Femur (tissue), 1 donor: ENCODE measurements at places on chromosomes 2 and 18.

- no peak for DNase-seq
These were observed 39.4 kb downstream of the DDX18 start for GRCh38 chr2:117853873-117854272.

DNA sequence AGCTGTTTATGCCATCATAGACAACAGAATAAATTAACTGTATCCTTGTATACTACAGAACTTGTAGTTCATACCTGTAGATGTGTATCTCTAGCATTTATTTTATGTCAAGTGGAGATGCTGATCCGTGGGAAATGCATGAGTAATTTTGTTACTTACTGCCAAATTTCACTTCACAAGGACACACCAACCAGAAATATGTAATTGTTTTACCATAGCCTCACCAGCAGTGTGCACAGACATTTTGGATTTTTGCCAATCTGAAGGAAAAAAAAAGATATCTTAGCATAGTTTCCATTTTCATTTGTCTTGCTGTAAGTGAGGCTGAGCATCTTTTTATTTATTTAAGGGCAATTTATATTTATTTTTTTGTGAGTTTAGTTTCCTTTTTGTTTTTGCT lies 265.1 kb upstream of the OSR1 start:
- no peak for DNase-seq

DNA sequence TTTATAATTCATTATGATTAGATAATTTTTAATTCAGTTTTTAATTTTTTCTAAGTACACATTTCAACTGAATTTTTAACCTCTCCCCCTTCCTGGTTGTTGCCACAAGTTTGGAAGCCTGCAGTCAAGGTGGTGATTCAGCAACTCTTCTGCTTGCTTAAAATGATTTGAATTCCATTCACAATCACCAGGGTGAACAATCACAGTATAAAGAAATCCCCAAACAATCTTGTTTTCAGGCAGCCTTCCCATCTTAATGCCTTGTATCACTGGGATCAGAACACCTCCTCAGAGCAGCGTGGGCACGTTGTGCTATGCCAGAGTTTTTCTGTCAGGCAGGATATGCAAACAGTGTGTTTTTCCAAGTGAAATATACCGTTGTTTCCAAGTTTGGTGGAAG lies 46.7 kb upstream of the BARD1 start:
- DNase-seq, result no peak

GRCh38 chr2:201962774-201963562 lies 70.7 kb upstream of the FZD7 start:
- no peak for DNase-seq

GRCh38 chr2:95206096-95206495 lies 1.2 kb upstream of the ZNF892 start:
- no peak for DNase-seq

DNA sequence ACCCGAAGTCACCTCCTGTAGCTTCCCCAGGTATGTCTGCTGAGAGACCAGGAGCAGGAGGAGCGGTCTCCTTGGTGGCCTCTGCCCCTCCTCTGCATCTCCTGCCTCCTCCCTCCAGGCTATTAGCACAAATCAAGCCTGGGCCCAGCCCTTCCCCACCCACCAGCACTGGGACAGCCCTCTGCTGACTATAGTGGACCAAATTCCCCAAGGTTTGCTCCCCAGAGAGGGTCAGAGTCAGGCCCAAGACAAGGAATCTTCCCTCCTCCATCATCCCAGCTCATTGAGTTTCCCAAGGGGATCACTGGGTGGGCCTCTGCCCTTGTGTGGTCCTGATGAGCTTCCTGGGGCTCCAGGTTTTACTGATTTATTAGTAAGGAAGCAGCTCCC lies 62.1 kb downstream of the EMILIN2 start:
- peak; percentile 15 for DNase-seq

- DNase-seq, result no peak
These were observed 50.9 kb downstream of the CACNB4 start for GRCh38 chr2:152047824-152048471.

DNA sequence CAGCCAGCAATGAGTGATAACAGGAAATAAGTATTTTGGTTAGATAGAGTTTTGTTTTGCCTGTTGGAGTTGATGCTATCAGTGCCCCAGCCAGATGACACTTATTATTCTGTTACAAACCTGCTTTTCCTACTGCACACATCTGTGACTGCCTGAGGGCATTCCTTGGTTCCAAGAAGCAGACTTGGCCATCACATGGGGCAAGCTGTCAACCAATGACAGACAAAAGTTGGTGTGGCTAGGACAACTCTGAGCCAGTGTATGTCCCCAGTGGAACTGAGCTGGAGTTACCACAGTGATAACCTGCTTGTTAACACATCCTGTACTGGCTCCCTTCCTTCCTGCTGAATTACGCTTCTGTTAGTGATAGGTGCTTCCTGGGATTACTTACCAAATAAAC lies 54.5 kb downstream of the FAM171B start:
- DNase-seq, result no peak

GRCh38 chr2:195898505-195899191 lies 170.0 kb downstream of the DNAH7 start:
- DNase-seq, result peak; percentile 93

DNA sequence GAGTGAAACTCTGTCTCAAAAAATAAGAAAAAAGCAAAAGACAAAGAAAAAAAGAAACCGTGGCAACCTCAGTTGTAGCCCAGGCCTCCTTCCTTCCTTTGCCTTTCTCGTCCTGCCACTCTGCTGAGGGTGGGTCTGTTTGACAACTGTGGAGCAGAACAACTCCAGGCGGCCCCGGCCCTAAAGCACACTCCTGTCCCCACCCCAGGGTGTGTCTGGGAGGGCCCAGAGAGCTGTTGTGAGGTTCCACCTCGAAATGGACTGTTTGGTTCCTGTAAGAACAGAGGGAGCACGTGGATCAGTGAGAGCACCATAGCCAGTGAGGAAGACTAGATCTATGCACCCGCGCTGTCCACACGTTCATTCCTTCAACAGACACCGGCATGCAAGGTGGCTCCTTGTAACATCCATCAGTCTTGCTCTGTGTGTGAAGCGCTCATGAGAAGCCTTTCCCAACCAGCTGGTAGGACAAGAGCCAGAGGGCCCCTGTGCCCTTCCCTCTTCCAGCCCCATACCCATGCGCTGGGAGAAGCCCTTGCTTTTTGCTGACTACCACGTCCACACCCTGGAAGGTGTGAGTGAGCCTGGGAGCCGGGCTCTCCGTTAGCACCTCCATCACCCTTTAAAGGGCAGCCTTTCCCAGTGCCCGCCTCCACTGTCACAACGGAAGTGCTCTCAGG lies 61.6 kb downstream of the SOWAHC start:
- no peak for DNase-seq

DNA sequence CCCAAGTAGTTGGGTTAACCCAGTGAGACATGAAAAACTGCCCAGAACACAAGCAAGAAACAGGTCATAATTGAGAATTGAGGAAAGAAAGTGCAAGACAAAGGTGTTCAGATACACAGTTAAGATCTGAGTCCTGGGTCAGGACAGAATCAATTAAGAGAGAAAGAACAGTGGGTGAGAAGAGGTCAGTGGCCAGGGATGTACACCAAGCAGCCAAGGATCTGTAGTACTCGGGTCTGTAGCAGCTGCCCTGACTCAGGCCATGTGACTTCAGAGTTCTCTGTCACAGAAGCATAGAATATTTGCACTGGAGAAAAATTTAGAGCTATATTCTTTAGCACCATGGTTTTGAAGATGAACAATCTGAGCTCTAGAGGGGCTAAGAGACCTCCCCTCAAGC lies 141.6 kb downstream of the SLC8A1 start:
- DNase-seq, result no peak

GRCh38 chr2:24621779-24622538 lies 130.9 kb downstream of the NCOA1 start:
- DNase-seq, result no peak

DNA sequence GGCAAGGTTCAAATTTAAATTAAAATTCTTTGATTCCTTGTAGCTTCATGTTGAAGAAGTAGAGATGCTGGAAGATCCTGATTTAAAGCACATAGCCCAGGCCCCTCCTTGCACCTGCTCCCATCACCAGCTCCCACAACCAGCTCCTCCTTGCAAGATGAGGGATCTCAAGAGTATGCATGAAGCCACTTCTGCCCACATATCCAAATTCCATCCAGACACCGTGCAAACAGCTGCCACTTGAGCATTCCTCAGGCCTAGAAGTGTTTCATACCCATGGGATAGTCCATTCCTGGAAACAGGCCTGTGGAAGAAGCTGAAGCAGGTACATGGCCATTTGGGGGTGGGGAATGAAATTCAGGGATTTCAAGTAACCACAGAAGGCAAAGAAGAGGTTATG lies 32.4 kb upstream of the ITPRID2 start:
- no peak for DNase-seq

- DNase-seq, result peak; percentile 86
These were observed 30.3 kb downstream of the TNP1 start for GRCh38 chr2:216829533-216829932.

DNA sequence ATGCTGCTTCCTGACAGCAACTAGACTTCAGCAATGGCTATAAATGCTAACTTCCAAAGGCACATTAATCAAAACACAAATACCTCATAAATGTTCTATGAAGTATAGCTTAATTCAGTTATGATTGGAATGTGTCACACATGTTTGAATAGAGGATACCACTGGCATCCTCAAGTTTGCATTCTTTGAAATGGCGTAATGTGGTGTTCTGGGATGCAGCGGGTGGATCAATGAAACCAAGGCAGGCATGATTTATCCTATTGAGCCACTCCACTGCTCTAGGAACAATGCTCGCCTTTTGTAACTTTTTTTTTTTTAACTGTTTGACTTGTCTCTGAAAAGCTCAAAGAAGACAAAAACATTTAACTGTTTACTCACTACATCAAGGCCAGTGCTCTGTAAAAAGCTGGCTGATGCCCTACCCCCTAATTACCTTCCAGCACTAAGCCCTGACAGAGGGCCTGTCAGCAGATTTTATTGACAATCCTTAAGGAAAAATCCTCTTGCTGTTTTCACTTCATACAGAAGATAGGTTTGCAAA lies 278.8 kb upstream of the SESTD1 start:
- no peak for DNase-seq

- DNase-seq, result no peak
These were observed 13.7 kb upstream of the TMEM37 start for GRCh38 chr2:119417908-119418307.

GRCh38 chr18:5132987-5133386 lies 64.1 kb downstream of the AKAIN1 start:
- DNase-seq, result no peak

- no peak for DNase-seq
These were observed 621.2 kb downstream of the CNTNAP5 start for GRCh38 chr2:124646166-124646815.

DNA sequence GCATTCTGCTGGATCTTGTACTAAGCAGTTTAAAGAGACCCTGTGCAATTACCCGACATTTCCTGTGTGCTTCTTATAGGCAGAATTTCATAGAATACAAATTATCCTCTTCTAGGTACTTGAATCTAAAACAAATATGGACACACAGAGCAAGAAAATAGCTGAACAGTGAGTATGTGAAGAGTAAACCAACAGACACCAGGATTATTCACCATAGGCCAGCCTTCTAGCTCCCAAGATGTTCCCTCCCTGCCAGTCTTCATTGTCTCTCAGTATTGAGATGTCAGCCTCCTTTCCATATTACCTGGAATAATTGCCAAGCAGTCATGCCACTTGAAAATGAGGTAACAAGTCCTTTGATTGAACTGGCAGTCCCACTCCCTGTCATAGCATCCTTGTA lies 187.1 kb downstream of the PTPRM start:
- DNase-seq, result no peak

GRCh38 chr2:36664696-36665076 lies 31.8 kb upstream of the VIT start:
- no peak for DNase-seq

GRCh38 chr2:128497461-128497860 lies 178.8 kb upstream of the HS6ST1 start:
- no peak for DNase-seq

DNA sequence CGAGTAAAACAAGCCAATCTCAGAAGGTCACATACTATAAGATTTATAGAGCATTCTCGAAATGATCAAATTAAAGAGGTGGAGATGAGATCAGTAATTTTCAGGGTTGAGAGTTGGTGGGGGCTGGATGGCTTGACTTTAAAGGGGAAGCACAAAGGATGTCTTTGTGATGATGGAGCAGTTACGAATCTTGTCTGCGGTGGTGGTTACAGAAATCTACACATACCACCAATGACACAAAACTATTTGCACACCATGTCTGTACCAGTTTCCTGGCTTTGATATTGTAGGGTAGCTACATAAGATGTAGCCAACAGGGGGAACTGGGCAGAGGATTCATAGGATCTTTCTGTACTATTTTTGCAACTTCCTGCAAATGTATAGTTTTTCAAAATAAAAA lies 190.6 kb upstream of the SMIM21 start:
- DNase-seq, result no peak

DNA sequence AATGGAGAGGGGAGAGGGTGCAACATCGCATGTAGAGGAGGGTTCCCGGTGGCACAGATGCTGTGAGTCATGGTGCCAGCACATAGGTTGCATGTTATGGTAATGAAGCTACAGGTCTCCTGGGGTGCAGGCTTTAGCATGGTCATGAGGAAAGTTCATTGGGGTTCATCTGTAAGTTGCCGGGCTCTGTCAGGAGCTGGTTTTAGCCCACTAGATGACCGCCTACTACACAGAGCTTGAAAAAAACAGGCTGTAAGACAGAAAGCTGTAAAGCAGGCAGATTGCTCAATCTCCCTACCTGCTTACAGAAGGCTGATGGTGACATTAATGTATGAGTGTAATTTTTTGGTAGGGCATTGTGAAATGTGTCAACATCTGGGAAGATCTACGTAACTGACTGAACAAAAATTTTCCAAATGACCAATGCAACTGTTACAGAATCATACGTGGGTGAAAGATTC lies 23.9 kb downstream of the DYSF start:
- DNase-seq, result no peak

DNA sequence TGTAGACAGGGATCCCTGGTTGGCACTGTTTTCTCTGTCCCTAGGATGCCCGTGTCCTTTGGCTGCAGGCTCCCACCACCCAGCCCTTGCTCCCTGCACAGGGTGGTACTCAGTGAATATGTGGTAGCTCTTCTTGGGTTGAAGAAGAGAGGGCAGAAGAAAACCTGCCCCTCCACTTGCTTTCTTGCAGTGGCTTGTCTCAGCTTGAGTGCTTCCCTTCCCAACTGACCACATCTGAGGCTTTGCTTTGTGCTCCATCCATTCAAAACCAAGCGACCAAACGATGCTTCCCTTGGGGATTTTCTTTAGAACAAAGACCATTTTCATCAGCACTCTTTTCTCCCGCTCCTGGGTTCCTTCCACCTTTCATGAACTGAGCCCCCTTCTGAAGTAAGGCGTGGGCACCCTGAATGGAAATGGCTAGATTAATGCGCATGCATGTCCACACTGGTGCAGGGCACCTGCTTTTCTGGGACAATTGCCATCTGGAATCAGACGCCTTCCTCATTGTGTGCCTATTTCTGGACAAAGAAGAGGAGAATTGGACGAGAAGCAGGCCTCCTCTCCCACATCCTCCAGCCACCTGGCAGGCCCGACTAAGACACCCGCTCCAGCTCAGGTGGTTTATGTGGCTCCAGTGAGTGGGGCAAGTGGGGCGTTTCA lies 59.1 kb downstream of the ARL4C start:
- no peak for DNase-seq

- DNase-seq, result no peak
These were observed 4.9 kb downstream of the TMEM177 start for GRCh38 chr2:119683713-119684443.
